ENCODE measurements at places on chromosomes 16 and 17. TPM values are rescaled to one million over a fixed set of nuclear protein-coding genes. Genes with fewer than 3 reads are reported as not detected.

LITAFD gene
- not detected for total RNA-seq

KRTAP2-3 gene
- not detected for total RNA-seq

UNC45B gene
- total RNA-seq = 0.43 TPM

KRTAP2-2 gene
- not detected for total RNA-seq

LGALS3BP gene
- 57.2 TPM for total RNA-seq

CPNE7 gene
- total RNA-seq = 17.2 TPM

PRKCB gene
- total RNA-seq = 0.10 TPM

CDH13 gene
- 6.2 TPM for total RNA-seq

TP53TG3B gene
- not detected for total RNA-seq

NPIPA2 gene
- total RNA-seq = 1.1 TPM

PPM1D gene
- total RNA-seq = 15.4 TPM

ARL17B gene
- 15.0 TPM for total RNA-seq

CTF1 gene
- 0.44 TPM for total RNA-seq

SEPTIN1 gene
- total RNA-seq = 2.1 TPM

RMI2 gene
- 17.0 TPM for total RNA-seq

ZNF385C gene
- 0.97 TPM for total RNA-seq

HS3ST3A1 gene
- total RNA-seq = 6.0 TPM

CD300LB gene
- total RNA-seq = 0.06 TPM

MYH8 gene
- total RNA-seq = not detected

GNGT2 gene
- total RNA-seq = 12.2 TPM

CES2 gene
- total RNA-seq = 17.9 TPM

ITGAX gene
- 0.19 TPM for total RNA-seq

C17orf113 gene
- total RNA-seq = 0.16 TPM

LDHD gene
- total RNA-seq = 1.0 TPM

BICDL2 gene
- 0.11 TPM for total RNA-seq

CHST5 gene
- total RNA-seq = 0.90 TPM

CEP112 gene
- total RNA-seq = 9.5 TPM

MT1G gene
- total RNA-seq = 3.8 TPM

ALOX15B gene
- total RNA-seq = 0.69 TPM

DNAH9 gene
- 2.9 TPM for total RNA-seq

CMTM2 gene
- not detected for total RNA-seq

KCNH4 gene
- 0.18 TPM for total RNA-seq

KRTAP4-1 gene
- 0.85 TPM for total RNA-seq

DPEP3 gene
- not detected for total RNA-seq

TTC19 gene
- 37.4 TPM for total RNA-seq

CDC27 gene
- total RNA-seq = 66.0 TPM

ATP2A1 gene
- 6.2 TPM for total RNA-seq

SLFN12L gene
- total RNA-seq = 0.06 TPM
